AG10803 (cell line): ENCODE measurements at places on chromosomes 3 and 15.
A peak's percentile ranks its signal among the peaks of the same experiment; 100 is the strongest.

- DNase-seq: no peak
Observed at GRCh38 chr3:99928771-99929744, 111.4 kb downstream of the CMSS1 start.

DNA sequence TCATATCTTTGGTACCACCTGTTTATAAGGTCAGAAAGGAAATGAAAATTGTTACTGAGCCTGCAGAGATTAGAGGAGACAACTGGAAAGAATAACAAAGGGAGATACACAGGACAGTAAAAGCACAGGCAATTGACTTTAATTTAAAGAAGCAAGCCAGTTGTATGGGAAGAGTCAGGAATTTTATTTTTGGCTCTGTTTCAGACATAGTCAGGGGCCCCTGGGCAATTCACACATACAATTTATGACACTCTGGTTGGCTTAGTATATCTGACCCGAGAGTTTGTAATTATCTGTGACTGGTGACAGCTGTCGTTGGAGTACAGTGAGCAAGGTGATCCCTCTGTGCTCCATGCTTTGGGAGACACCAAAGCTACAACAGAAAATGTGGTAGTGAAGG is 591.9 kb upstream of the NECTIN3 start:
- DNase-seq: no peak

DNA sequence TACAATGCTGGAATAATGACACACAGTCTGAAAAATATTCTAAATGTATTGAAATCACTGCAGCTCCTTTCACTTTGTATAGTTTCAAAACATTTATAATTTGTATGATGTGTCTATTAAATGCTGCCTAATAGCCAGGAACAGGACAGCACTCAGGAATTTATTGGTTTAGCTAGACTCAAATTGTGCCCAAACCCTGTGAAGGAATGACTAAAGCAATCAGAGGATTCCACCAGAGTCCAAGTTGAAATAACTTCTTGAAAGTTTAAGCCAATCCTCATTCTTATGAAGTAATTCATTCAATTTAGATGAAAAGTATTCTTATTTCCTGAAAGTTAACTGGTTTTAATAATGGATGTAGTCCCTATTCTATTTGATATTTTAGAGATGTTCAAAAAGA is 267.0 kb downstream of the ZMAT3 start:
- no peak for DNase-seq

- no peak for DNase-seq
Observed at GRCh38 chr3:165920984-165921383, 83.8 kb upstream of the BCHE start.

- no peak for DNase-seq
Observed at GRCh38 chr15:81758818-81759284, 287.0 kb downstream of the MEX3B start.

GRCh38 chr3:56113231-56113630 is 355.0 kb downstream of the ERC2 start:
- no peak for DNase-seq

DNA sequence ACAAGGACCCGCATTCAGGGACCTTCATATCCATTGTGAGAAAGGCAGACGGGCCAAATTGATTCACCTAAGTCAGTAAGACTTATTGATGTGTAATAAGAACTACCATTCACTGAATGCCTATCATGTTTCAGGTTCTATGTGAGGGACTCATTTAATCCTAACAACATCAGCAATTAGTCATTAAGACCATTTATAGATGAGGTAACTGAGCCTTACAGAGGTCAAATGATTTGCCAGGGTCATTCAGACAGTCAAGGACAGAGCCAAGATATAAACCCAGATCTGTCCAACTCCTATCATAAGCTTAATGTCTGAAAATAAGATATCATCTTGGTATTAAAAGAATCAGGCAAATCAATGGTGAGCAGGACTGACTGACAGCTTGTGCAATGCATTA is 453.8 kb downstream of the MAGI1 start:
- no peak for DNase-seq

DNA sequence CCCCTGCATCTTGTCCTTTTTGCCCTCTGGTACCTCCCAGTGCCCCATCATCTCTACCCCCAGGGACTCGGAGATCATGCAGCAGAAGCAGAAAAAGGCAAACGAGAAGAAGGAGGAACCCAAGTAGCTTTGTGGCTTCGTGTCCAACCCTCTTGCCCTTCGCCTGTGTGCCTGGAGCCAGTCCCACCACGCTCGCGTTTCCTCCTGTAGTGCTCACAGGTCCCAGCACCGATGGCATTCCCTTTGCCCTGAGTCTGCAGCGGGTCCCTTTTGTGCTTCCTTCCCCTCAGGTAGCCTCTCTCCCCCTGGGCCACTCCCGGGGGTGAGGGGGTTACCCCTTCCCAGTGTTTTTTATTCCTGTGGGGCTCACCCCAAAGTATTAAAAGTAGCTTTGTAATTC is 1.5 kb downstream of the SERF2 start:
- no peak for DNase-seq

GRCh38 chr3:55245351-55245750 is 241.8 kb downstream of the WNT5A start:
- no peak for DNase-seq

DNA sequence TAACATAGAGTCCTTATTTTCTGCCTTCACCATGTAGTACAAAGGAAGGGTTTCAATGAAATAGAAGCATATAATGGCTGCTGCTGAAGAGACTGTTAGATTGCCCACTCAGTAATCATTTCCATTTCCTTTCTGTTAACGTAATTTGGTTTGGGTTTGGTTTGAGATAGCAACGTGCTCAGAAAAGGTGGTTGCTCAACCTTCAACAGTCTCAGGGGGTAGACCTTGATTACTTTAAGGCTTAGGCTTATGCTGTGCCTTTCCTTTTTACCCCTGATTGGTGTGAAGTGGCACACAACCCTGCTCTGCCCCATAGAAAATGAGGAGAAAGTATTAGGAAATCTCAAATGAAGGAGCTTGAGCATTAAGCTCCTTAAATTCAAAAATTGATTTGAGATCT is 163.7 kb upstream of the TP63 start:
- DNase-seq: no peak

GRCh38 chr15:78868366-78868765 is 4.3 kb upstream of the MORF4L1 start:
- DNase-seq: no peak

DNA sequence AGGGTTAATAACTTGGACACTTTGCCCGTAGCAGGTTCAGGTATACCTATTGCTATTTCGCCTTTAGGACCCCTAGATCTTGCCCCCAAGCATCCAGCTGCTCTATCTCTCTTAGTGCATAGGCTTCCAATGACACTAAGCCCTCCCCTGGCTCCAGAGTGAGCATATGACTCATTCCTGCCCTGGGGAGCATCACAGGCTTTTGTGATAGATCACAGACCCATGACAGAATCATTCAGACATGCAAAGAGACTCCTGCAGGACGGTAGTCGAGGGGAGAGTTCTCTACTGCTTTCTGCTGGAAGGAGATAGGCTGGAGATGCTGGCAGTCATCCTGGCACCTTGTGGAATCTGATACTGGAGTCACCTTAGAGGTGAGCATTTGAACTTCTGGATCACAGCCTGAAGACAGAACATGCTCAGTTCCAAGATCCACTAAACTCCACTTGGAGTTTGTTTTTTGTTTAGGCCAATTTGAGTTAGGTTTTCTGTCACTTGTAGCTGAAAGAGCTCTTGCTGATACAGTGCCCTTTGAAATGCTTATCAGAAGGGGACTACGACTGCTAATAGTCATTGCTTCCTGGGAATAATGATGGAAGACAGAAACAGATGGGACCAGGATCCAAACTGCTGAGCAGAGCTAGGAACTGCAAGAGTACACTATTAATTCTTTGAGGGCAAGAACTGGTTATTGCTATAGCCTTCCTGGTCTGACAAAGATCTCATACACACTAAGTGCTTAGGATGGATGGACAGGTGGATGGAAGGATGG is 11.0 kb downstream of the LYSMD2 start:
- DNase-seq: peak; percentile 80

DNA sequence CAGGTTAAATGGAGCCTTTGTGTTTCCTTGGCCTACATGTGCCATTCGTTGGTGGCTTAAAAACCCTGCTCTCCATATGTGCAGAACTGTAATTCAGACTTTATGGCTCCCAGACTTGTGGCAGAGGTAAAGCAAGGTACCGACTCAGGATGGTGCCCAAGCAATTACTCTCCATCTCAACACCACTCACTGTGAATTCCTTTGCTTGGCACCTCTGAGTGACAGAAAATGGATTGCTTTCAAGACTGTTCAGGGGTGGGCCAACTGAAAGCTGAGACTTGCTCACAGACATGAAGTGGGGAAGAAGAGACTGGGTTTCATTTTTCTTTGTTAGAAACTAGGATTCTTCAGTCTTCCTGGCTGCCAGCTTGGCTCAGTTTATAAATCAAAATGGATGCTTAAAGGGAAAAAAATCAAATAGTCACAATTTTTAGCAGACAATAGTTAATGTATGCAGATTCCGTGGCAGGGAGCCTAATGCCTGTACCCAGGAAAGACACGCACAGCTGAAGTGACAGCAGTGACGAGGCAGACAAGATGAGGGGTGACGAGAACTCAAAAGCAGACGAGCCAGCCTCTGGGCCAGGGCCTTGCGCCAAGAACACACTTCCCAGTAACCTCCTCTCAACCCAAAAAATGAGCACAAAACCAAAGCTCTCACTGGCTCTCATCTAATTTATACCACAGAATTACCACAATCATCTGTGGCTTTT is 207.9 kb upstream of the SLC2A2 start:
- no peak for DNase-seq

DNA sequence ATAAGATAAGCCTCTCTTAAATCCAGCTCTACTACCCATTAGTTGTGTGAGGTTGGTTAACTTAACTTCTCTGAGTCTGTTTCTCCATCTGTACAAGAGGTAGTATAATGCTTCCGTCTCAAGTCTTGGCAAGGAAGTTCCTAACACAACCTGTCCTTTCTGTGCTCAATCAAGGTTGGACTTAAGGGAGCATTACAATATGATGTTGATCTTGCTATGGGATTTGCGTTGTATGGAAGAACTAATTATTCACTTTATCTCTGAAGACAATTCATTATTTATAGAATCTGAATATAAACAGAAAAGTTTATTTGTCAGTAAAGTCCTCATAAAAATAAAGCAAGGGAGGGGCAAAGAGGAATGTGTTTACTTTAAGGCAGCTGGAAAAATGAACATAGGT is 18.9 kb upstream of the SPTSSB start:
- DNase-seq: no peak

GRCh38 chr3:113746548-113747282 is at the start of gene ATP6V1A:
ATP6V1A (plus strand) TSS chr3:113747035; CDS start chr3:113778754, 31,719 bp downstream.
- peak; percentile 94 for DNase-seq

- DNase-seq: no peak
Observed at GRCh38 chr3:128481438-128481942, 11.5 kb downstream of the GATA2 start.

DNA sequence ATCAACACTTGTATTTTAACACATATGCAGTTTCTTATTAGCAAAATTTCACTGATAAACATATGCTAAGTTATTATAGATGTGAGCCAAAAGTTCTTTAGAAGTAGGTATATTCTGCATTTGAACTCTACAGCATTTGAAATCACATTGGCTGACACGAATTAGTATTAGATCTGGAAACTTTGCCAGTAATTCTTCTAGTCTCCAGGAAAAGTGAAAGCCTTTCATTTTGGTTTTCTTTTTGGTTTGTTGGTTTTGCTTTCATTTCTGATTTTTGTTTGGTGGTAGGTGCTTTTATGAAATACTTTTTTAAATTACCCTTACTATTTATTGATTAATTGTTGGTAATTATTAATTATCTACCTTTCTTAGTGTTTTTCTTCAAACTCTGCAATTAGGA is 72.9 kb downstream of the RBMS3 start:
- DNase-seq: no peak

- DNase-seq: no peak
Observed at GRCh38 chr15:29734917-29735572, 87.2 kb downstream of the TJP1 start.

DNA sequence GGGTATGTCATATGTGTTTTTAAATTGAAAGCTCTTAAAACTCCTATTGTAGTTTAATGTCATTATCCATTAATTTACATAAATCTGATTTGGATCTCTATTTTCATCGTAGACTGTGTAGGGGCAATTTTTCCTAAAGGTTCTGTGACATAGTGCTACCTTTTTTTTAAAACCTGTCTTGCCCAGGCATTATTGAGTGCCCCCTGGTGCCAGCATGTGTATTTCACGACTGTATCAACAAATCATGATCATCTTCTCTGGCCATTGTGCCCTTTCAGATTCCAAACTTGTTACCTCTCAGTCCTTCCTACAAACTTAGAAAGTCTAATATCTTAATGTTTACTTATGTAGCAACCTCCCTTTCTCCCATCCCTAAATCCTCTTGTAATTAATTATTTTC is 97.2 kb upstream of the FLNB start:
- no peak for DNase-seq

GRCh38 chr3:64267721-64268604 is 42.7 kb upstream of the PRICKLE2 start:
- peak; percentile 74 for DNase-seq

- no peak for DNase-seq
Observed at GRCh38 chr3:13193320-13194284, 120.4 kb upstream of the IQSEC1 start.

GRCh38 chr3:120569222-120570057 is 26.7 kb upstream of the NDUFB4 start:
- no peak for DNase-seq

DNA sequence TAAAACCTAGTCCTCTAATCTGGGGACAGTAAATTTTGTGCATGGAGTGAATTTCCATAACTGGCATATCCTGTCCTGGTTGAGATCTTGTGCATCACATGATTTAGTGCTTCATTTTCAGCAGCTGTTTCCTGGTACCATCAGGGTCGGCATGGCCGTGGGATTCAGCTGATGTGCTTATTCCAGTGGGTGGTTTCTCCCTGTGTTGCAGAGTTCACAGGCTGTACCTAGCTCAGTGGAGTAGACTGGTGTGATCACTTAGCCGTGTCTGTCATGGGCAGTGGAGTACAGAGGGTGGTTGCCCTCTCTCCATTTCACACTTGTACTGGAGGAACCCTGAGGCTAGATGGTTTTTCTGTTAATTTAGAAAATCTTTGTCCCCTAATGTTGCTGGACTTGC is 228.5 kb downstream of the PTPRG start:
- no peak for DNase-seq

DNA sequence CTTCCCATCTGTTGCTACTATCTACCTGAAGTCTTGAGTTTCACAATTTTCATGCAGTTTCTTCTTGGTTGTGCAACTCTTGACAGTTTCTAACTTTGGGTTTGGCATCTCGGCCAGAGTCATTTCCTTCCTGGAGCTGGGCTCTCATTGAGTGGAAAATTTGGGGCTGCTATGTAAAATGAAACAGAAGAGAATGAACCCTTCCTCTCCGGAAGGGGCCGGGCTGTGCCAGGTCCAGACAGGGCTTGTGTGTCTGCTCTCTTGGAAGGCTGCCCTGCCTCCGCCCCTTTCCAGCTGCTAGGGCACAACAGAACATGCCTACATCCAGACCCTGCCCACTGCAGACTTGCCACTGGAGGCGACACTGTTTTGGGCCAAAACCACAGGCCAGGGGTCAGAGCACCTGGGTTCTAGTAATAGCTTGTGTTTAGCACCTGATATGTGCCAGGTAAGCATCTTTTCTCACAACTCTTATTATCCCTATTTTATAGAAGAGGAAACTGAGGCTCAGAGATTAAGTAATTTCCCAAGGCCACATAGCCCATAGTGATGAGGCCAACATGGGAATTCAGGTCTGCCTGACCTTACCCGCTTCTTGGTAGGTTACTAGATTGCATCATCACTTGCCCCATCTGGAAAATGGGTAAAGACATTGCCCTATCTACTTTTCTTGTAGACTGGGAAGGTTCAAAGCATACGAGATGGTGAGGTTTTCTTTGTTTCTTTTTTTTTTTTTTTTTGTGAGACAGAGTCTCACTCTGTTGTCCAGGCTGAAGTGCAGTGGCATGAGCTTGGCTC is 25.0 kb downstream of the IRAK2 start:
- peak; percentile 79 for DNase-seq
